NCI-H774 (cell line): ENCODE measurements at places on chromosomes 3 and 15.

DNA sequence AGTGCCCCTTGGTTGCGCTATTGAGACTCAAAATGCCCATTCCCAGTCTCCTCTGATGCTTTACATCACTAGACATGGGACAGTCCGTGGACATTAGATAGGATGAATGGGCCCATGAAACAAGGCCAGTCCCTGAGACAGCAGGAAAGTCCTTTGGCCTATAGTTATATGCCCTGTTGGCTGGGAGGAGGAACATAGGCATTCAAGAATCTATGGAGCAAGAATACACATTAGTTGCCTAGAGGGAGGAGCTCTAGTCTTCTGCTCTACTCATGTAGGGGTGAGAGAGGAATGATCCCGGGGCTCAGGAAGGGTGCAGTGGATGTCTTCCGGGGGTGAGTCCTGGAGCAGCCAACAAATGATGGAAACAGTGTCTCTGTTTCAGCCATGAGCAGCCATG, 58.0 kb upstream of the LRTM1 start:
- no peak for DNase-seq

GRCh38 chr3:189833996-189834395, 202.8 kb downstream of the TP63 start:
- no peak for DNase-seq

DNA sequence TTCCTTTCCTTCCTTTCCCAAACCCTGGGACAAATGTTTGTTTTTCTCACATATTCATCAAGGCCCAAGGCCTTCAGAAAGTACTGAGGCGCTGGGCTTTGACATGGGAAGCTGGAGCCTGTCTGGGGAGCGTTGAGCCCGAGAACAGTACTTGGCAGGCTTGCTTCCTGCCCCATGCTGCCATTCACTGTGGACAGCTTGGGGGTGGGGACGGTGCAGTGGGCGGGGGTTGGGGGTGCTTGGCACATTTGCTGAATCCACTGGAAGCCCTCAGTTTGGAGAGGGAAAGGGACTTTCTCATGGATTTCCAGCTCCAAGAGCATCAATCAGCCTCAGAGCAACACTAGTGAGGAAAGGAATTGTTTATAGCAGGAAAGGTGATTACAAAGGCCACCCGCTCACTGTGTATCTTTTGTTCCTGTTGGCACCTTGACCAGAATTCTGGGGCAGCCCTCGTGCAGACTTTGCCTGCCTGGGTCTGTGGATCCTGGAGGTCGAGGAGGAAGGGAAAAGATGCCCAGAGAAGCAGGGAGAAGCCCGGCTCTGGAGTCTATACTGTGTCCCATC, 199.8 kb upstream of the RGMA start:
- no peak for DNase-seq

DNA sequence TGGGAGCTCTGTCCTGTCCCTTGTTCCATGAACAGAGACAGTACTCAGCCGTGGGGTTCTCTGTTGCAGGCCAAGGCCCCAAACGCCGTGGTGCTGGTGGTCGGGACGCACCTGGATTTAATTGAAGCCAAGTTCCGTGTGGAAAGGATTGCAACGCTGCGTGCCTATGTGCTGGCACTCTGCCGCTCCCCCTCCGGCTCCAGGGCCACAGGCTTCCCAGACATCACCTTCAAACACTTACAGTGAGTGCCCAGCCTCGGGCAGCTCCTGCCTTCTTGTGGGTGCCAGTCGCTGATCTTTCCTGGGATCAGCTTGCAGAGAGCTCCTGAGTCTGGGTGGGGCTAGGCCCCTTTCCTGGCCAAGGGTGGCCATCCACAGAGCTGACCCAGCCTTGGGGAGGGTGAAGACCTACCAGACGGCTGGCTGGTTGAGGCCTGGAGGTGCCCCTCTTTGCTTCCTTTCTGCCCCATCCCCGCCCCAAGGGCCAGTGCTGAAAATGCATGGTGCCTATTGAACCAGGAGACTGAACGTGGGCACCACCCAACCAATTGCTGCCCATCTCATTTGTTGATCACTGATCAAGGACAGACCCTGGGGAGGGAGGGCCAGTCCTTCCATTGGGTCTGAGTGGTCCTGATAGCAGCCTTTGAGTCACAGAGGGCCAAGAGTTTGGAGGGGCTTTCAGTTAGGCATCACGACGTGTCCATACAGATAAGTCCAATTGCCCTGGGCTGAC, 106.9 kb downstream of the LRRK1 start:
- DNase-seq, result no peak

- DNase-seq, result no peak
These were observed 10.6 kb downstream of the ATP8B4 start for GRCh38 chr15:50108461-50108860.

GRCh38 chr15:33971811-33972210, 3.5 kb downstream of the CHRM5 start:
- no peak for DNase-seq

GRCh38 chr3:177835008-177835407, 637.7 kb upstream of the TBL1XR1 start:
- peak; percentile 23 for DNase-seq

- DNase-seq, result no peak
These were observed 324.2 kb upstream of the ATP11B start for GRCh38 chr3:182469086-182469485.

DNA sequence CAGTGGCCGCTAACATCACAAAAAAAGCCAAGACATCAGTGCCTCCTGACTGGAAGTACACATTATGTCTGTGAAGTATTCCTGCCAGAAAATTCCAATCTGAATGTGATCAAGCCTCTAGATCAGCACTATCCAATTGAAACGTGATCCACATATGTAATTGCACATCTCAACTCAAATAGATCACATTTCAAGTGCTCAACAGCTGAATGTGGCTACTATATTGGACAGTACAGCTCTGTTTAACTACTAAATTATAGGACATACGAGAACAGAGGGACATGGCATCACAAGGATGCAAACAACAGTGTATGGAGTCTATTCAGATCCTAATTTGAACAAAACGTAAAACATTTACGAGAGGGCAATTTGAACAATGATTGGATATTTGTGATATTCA, 542 bp upstream of the UBAP1L start:
- DNase-seq, result no peak

DNA sequence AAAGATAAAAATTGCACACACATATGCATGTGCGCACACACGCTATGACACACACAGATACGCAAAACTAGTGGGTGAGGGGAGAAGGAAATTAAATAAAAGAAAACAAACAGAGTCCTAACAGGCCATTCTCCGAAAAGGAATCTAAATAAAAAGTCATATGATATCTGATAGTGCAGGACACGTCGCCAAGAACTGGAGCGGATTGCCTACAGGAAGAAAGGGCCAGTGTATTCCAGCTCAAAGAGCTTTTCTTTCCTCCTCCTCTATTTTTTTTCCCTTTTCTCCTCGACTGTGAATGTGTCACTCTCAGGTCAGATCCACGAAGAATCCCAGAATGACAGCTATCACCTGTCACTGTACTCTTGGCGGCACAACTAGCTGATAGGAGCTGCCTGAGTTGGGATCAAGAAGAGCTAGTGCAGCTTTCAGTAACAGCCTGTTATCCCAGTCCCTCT, 157.8 kb downstream of the TIGIT start:
- no peak for DNase-seq

- DNase-seq, result no peak
These were observed 43.9 kb upstream of the POLG start for GRCh38 chr15:89378296-89379151.
